ENCODE measurements at places on chromosomes 2 and 18.

- no peak for DNase-seq
These were observed 258.1 kb downstream of the NAPG start for GRCh38 chr18:10783941-10784340.

- no peak for DNase-seq
These were observed 16.7 kb upstream of the GTF2A1L start for GRCh38 chr2:48600917-48601316.

GRCh38 chr2:129430911-129431310 is 548.6 kb upstream of the RAB6C start:
- DNase-seq, result no peak

GRCh38 chr2:223779877-223780276 is 57.5 kb downstream of the AP1S3 start:
- no peak for DNase-seq

DNA sequence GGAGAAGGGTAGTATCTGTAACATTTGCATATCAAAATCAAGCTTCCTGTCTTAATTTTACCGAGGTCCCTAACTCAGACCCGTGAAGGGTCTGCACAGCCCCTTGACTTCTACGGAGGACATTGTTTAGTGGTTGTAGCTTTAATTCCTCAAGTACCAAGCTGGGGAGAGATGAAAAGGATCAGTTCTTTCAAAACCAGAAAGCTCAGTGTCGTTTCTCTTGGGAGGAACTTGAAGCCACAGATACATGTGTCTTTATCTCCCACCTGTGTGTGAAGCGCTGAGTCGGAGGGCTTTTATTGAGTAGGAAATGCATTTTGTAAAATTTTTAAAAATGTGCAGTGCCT is 263.6 kb downstream of the GBX2 start:
- no peak for DNase-seq

- no peak for DNase-seq
These were observed 72.8 kb downstream of the NEDD4L start for GRCh38 chr18:58116818-58117217.

- no peak for DNase-seq
These were observed 105.5 kb downstream of the MYCN start for GRCh38 chr2:16045653-16046352.

GRCh38 chr2:119696005-119696404 is 17.0 kb downstream of the TMEM177 start:
- no peak for DNase-seq

GRCh38 chr2:23760736-23761135 is 166.2 kb downstream of the ATAD2B start:
- DNase-seq, result no peak

- DNase-seq, result no peak
These were observed 32.4 kb downstream of the LHCGR start for GRCh38 chr2:48723129-48723528.

DNA sequence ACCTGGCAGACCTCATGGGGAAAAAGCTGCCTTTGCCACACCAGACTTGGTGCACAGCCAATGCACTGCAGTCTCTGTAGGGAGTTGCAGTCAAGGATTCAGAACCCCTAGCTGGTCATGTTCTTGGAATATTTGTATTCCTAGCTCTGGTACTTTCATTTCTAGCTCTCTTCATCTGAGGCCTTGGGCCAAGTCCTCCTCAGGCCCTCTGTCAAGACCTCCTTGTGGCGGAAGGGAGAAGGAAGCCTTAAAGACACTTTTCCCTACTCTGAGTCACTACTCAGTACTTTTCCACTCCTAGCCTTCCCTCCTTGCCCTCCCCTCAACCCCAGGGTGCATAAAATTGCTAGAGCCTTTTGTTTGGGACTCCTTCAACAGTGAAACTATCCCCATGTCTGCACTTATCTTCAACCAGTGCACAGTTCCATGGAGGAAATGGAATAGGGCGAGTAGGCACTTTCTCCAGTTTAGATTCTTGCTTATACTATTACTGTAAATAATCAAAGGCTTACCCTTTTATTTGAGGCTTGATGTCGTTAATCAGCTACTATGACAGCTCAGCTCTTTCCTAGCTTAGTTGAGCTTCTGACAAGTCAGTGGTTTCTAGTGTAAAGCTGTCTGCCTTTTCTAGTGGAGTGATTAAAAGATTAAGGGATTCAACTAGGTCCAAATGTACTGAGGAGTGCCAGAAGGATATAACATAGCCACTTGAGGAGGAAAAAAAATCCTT is 15.8 kb downstream of the M1AP start:
- no peak for DNase-seq

- DNase-seq, result no peak
These were observed 381.3 kb upstream of the SPRED2 start for GRCh38 chr2:65813631-65814173.

DNA sequence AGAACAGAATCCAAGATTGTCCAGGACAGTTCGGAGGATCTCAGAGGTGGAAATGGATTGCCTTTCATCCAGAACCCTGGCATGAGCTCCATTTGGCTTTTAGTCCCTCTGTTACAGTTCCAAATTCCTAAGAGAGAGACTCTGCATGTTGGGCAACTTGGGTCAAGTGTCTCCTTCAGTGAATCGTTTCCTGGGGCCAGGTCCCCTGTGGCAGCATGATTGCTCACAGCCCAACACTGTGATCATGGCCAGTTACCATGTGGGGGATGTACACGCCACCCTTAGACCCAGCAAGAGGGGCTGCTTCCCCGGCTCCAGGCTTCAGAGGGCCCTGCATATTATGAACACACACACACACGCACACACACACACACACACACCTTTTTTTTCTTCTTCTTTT is 118.6 kb upstream of the GLI2 start:
- no peak for DNase-seq

- DNase-seq, result no peak
These were observed 934 bp downstream of the MYO5B start for GRCh38 chr18:50193796-50194630.

DNA sequence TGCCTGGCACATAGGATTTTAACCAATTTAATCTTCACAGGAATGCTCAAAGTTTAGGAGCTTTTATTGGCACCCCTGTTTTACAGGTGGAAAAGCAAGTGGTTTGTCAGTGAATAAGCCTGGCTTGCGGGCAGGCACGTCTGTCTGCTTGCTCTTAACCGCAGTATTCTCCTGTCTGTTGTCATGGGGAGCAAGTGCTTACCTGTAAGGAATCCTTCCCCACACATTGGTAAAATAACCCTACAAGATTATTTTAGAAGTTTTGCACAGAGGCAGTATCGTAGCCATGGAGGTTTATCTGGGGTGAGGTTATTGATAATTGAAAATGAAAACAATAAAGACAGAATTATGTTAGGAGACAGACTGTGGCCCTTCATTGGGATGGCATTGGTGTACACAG is 174.9 kb downstream of the AGAP1 start:
- no peak for DNase-seq

DNA sequence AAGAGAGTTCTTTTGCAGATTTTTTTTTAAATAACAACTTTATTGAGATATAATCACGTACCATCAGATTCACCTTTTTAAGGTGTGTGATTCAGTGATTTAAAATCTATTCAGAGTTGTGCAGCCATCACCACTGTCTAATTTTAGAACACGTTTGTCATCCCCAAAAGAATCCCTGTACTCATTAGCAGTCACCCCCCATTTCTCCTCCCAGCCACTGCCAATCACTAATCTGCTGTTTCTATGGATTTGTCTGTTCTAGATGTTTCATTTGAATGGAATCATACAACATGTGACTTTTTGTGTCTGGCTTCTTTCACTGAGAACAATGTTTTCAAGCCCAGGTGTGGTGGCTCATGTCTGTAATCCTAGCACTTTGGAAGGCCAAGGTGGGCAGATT is 55.4 kb upstream of the RAPH1 start:
- no peak for DNase-seq

GRCh38 chr18:45139478-45139877 is 458.8 kb downstream of the SETBP1 start:
- no peak for DNase-seq

DNA sequence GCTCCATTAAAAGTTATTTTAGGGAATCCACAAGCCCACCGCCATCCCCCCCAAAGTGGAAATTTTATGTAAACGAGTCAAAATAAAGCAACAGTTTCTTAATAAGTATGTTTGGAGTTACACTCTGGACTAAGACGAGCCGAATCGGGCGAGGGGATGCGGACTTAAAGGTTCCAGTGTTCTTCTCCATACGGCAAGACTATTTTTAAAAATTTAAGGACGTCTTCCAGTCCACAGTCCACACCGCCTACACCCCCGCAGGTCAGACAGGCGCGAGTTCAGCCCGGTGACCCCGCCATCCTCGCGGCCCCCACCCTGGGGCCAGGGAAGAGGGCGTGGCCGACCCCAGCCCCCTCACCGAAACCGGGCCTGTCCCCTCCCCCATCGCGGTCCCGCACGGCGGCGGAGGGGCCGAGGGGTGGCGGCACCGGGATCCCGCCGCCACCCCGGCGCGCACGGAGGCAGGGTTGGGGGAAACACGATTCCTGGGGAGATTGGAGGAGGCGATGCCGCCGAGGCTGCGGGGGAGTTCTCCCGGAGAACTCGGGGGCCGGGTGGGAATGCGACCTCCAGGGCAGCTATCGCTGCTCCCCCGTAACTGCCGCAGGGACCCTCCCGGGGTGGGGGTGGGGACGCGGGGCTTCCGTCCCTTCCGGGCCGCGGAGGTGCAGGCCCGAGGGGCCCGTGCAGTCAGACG is 24.5 kb upstream of the SMAD7 start:
- DNase-seq, result no peak

- no peak for DNase-seq
These were observed 39.9 kb downstream of the SCN7A start for GRCh38 chr2:166454006-166454595.

GRCh38 chr2:157443090-157443489 is 799 bp downstream of the CYTIP start:
- DNase-seq, result no peak

DNA sequence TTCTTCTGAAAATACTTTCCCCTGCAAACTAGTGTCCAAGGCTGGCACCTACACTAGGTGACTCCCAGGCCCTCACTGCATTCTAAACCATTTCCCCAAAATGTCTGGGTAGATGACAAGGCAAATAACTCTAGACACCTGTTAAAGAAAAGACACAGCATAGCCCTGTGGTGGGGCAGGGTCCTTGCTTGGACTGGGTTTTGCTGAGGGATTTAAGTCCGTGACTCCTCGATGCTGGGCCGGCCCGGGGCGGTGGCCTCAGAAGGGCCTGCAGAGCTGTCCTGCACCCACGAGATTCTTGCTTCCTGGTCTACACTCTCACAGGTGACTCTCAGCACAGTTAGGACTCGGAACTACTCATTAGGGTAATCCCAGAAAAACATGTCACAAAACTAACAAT is 55.2 kb downstream of the MBP start:
- DNase-seq, result no peak

- no peak for DNase-seq
These were observed 85.4 kb upstream of the MAP4K3 start for GRCh38 chr2:39522518-39522877.

DNA sequence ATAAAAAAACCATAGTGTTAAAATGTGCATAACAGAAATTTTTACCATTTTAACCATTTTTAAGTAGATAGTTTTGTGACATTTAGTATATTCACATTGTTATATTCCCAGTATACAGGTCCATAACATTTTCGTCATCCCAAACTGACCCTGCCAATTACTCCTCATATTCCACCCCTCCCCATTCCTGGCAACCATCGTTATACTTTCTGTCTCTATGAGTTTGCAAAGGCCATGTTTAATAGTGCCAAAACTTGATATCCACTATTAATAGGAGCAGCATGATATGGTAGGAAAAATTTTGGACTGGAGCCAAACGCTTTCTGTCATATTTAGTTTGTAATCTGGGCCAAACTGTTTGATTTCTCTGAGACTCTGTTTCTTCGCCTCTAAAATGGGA is 30.9 kb downstream of the PLCL1 start:
- DNase-seq, result no peak

DNA sequence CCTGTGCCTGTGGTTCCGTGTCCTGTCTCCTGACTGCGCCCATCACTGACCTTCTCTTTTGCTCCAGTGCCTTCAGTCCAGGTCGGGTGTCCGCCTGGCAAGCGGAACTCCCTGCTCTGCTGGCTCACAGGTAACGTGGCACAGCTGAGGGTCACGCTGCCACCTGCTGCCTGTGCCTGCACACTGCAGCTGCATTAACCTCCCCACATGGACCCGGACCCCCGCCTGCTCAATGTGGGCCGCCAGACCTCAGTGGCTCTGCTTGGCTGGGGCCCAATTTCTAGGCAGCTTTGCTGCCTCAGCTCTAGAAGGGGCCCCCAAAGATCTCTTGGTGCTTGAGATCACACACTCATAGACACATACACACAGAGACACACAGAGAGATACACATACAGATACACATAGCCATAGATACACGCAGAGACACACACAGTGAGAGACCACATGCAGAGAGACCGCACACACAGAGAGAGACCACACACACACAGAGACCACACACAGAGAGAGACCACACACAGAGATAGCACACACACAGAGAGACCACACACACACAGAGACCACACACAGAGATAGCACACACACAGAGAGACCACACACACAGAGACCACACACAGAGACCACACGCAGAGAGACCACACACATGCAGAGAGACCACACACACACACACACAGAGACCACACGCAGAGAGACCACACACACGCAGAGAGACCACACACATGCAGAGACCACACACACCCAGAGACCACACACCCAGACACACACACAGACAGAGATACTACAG is 14.9 kb upstream of the CNNM3 start:
- peak; percentile 70 for DNase-seq
